Activated T-cell treated with anti-CD3 and anti-CD28 coated beads, Interleukin-2, amount 50 U/mL, for 48 hours (primary cell): ENCODE measurements at places on chromosomes 2 and 18.

DNA sequence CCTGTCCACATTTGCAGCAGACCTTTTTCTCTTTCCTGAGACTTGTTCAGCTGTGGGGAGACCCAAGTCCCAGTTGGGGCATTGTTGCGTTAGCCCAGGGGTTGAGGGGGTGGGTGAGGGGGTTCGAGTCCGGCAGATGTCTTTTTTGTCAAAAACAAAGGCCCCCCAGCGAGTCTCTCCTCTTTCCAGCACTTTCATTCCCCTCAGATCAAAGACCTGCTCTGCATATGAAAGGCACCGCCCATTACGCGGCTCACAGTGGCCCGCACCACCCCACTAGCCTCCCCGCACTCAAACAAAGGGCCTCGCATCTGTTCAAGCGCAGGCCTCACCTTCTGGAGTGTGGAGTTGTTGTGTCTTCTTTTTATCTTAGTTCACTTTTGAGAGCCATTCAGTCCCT, 25.2 kb downstream of the TRABD2A start:
- DNase-seq, result peak; percentile 28

DNA sequence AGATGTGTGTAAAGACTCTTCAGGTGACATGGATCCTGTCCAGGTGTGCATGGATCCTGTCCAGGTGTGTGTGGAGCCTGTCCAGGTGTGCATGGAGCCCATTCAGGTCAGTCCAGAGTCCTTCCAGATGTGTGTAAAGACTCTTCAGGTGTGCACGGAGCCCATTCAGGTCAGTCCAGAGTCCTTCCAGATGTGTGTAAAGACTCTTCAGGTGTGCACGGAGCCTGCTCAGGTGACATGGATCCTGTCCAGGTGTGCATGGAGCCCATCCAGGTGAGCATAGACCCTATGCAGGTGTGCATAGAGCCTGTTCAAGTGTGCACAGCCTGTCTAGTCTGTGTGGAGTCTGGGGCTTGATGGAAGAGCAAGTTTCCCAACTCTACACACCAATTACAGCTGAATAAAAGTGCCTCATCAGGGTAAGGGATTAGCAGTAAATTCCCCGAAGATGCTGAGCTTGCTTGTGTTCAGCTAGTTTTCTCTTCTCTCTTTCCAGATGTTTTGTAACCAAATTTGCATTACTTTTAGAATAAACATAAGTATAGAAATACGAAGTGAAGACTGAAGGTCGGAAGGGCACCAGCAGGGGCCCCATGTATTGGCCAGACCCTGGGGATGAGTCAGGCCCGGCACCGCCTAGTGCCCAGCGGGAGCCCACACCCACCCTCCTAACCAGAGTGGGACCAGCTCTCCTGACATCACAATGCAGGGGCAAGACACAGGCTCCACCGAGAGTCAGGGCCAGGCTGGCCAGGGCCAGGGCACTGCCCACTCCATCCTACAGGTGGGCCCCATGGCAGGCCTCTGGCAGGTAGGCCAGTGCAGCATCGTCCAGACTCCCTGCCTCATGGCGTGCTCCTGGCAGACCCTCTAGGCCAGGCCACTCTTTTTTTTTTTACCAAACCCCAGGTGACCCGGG, 38.6 kb upstream of the GPC1 start:
- DNase-seq, result no peak

- DNase-seq, result no peak
Observed at GRCh38 chr2:117330641-117331040, 483.9 kb upstream of the DDX18 start.

GRCh38 chr2:195138435-195138834, 518.6 kb upstream of the SLC39A10 start:
- DNase-seq, result no peak

DNA sequence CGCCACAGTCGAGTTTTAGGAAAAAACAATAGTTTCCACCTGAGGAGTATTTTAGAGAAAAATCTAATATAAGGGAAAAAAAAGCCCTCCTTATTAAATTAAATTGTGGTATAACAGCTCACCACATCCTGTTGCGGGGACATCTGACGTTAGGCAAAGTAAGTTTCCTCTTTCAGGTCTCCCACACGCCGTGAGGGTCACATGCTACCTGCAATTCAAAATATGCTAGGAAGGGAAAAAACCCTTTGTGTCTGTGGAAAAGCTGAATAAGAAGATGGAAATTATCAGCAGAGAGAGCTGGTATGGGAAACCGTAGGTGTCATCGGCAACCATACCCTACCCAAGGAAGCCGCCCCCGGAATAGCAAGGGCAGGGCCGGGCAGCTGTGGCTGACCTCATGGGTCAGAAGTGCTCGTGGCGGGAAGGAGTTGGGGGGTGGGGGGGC, 128.0 kb downstream of the NFATC1 start:
- DNase-seq, result no peak

DNA sequence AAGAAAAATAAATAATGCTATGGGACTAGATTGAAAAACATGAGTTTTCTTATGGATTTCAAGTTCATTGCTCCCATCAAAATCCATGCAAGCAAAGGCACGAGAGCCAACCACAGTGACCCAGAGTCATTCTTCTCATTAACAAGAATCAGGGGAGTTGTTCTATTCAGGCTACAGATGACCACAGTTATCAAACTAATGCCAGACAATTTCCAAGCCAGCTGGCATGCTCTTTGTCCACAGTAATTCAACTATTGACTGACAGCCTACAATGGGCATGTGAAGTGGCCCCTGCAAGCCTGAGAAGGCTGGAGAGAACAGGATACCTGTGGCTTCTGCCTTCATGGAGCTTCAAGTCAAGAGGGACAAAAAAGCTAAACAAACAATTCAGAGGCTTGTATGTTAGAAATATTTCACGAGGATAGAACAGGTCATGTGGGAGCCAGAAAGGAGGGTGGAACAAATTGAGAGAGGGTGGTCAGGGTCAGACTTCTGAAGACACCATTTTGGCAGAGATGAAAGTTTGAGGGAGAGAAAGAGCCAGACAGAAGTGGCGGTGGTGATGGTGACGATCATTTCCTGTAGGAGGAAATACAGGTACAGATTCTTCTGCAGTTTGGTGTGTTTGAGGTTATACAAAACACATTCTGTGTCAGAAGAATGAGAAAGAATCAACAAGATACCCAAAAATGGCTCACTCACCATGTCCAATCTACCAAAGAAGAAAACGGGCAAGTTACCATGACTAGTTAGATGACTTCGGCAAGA, 732.4 kb downstream of the RNF144A start:
- no peak for DNase-seq

DNA sequence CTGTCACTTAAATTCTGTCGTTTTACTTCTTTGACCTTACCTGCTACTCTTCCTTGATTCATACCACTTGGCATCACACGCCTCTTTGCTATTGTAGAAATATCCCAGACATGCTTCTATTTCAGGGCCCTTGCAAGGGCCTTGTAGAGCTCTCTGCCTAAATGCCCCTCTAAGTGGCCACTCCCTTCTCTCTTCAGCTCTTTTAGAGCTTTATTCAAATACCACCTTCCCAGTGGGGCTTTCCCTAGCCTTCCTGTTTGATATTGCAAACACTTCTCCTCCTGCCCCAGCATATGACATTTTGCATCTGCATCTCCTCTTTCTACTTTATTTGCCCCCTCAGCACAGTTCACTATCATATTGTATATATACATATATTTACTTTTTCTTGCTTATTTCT, 54.0 kb downstream of the PELI1 start:
- no peak for DNase-seq

GRCh38 chr2:23596316-23596885, 211.4 kb downstream of the KLHL29 start:
- no peak for DNase-seq

DNA sequence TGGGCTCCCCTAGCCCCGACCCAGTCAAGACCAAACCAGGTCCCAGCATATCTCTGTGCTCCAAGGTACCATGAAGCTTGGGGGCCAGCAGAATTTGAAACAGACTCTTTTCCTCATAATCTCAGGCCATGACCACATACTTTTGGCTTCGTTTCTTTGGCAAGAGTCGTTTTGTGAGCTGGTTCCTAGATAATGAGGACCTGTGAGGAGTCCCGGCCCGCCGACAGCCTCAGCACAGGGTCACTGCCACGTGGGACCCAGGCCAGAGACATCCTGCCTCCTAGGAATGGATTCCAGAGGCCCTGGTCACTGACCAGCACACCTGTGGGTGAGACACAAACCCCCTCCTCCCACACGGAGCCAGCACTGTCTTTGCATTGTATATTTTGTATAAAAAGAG, 73.5 kb downstream of the VAPA start:
- DNase-seq, result no peak

DNA sequence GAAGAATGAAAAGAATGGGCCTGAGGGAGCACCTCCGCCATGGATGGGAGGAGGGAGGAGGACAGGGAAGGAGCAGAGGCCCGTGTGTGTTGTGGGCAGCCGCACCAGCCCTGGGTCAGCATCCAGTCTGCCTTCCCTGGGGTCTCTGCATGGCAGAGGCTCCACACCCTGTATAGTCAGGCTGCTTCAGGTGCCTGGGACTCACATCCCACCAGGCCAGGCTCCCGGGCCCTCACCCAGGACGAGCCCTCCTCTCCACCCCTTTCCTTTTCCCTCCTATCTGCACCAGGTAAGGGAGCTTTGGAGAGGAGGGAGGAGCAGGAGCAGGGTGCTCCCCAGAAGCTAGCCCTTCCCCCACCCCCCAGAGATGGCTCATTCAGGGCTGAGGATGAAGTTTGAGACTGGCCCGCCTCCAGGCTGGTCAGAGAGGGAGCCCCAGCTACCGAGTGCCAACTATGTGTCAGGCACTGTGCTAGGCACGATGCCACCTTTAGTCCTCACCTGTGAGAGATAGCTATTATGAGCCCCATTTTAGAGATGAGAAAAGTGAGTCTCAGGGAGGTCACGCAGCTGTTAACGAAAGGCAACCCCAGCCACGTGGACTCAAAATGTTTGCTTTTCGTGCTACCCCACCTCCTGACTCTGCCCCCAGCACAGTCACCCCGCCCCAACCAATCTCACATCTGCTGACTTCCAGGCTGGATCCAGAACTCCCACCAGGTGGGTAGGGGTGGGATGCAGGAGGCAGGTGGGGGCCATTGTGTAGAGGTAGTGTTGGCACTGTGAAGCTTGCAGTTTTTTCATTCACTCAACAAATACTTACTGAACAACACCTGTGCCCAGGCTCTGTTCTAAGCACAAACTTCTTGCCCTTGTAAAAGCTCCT, 242.1 kb downstream of the DYSF start:
- DNase-seq, result no peak

DNA sequence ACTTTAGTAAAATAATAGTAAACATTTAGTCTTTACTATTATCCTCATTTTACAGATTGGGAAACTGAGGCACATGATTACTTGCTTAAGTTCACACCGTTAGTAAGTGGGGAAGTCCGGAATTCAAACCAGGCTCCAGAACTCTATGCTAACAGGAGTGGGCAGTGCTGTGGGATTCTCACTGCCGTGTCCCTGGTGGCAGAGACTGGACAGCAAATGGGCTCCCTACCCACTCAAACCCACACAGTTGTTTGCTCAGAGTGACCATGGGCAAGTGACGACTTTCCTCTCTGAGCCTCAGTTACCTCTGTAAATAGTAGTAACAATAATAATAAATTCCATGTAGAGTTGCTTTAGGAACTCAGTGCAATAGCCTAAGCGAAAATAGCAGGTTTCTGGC, 24.0 kb downstream of the MAIP1 start:
- DNase-seq, result no peak

DNA sequence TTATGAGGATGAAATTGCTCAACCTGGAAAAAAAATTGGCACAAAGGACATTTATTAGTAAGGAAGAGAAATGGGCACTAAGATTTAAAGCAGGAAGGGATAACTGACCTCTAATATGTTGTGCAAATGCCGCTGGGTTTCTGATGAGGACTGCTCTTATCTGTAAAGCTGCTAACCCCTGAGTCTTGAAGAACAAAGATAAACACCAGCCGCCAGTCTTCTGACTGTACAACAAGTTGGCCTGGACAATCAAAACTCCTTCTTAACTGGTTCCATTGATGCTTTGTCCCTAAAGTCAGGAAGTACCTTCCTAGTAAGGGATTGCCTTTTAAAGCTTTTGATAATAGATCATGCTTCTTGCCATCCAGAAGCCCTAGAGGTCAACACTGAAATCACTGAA, 301.8 kb downstream of the TRIB2 start:
- DNase-seq, result no peak

GRCh38 chr2:138919120-138919747, 139.0 kb upstream of the NXPH2 start:
- no peak for DNase-seq

- DNase-seq, result no peak
Observed at GRCh38 chr18:79939096-79939495, 12.4 kb downstream of the SLC66A2 start.

GRCh38 chr18:48254077-48254602, 155.0 kb downstream of the ZBTB7C start:
- no peak for DNase-seq

GRCh38 chr2:23803965-23804542, 122.9 kb downstream of the ATAD2B start:
- no peak for DNase-seq

DNA sequence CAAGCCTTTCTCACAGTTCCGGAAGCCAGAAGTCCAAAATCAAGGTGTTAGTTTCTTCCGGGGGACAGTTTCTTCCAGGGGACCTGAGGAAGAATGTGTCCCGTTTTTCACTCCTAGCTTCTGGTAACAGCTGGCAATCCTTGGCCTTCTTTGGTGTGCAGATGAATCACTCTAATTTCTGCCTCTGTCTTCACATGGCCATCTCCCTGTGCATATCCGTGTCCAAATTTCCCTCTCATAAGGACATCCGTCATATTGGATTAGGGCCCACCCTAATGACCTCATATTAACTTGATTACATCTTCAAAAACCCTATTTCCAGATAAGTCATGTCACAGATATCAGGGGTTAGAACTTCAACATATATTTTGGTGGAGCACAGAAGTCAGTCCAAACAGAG, 141.4 kb downstream of the ZEB2 start:
- no peak for DNase-seq

- no peak for DNase-seq
Observed at GRCh38 chr2:66548422-66548821, 113.5 kb downstream of the MEIS1 start.
